ENCODE measurements at places on chromosomes 16 and 17.

DNA sequence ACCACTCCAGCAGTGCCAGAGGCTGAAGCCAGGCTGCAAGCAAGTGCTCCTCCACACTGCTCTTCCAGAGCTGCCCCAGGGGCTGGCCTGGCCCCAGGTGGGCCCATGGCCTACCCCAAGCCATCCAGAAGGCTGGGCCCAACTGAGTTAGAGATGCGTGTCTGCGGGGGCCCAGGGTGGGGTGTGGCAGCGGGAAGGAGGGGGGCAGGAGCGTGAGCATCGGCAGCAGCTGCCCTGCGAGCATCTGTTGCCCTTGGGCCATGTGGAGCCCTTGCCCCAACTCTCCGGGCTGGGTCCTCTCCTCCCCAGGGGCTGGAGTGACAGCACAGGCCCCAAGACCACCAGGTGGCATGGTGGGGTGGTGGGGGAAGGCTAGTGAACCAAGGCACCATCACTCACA is 7.3 kb upstream of the SREBF1 start:
- no peak for DNase-seq

- DNase-seq: peak; percentile 79
Measured at GRCh38 chr17:19753051-19753509, 5.0 kb upstream of the ALDH3A1 start.

DNA sequence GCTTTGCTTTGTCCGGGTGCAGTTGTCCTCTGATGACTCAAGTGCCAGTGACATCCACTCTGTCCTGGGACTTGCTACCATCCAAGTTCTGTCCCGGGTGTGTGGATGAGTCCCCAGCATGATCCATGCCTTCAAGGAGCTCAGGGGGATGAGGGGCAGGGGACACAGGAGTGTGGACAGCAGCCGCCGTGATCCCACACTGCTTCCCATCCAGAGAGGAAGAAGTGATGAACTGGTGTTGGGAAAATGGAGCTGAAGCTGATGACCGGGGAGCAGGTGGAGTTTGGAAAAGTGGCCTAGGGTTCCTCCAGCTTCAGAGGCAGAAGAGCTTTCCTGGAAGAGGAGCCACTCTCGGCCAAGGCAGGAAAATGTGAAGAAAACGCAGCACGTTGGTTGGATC is 249.6 kb upstream of the TNRC6C start:
- DNase-seq: no peak

GRCh38 chr17:4142107-4142900 is 526 bp downstream of the ZZEF1 start:
- no peak for DNase-seq

- no peak for DNase-seq
Measured at GRCh38 chr16:85393674-85394451, 219.3 kb upstream of the GSE1 start.

DNA sequence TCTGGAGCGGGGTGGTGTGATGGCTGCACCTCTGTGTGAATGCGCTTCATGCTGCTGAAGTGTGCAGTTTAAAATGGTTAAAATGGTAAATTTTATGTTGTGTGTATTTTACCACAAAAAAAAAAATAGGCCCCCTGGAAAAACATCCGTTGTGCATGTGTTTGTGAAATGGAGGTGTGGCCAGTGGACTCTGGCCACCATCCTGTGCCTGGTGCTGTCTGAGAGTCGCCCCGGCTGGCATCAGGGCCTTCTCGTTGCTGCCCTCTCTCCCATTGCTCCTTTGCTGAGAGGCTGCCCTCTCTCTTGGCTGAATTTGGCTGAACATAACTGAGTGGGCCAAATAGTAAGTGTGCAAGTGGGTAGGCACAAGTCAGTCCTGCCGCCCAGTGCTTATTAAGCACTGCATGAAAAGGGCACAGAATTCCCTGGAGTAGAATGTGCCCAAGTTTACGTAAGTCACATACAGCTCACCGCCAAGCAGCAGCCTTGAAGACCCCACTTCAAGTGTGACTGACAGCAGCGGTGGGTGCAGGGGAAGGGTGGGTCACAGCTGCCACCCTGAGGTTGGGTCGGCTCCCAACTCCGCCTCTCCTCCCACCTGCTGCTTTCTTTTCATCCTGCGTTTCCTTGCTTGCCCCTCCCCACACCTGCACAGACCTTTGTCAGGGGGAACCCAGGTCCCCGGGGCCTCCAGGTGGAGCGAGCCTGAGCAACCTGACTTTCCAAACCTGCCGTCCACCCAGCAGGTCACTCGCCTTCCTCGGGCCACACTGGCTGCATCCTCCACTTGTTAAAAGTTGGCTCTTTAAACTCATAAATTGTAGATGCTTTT is 46.8 kb downstream of the FOXK2 start:
- peak; percentile 21 for DNase-seq

GRCh38 chr17:80868022-80868609 is 123.5 kb upstream of the CHMP6 start:
- no peak for DNase-seq

- no peak for DNase-seq
Measured at GRCh38 chr16:9072806-9073341, 18.6 kb upstream of the HAPSTR1 start.

- DNase-seq: no peak
Measured at GRCh38 chr17:37064956-37065355, 116.2 kb downstream of the AATF start.

- no peak for DNase-seq
Measured at GRCh38 chr16:66933776-66934137, 445 bp downstream of the CIAO2B start.

DNA sequence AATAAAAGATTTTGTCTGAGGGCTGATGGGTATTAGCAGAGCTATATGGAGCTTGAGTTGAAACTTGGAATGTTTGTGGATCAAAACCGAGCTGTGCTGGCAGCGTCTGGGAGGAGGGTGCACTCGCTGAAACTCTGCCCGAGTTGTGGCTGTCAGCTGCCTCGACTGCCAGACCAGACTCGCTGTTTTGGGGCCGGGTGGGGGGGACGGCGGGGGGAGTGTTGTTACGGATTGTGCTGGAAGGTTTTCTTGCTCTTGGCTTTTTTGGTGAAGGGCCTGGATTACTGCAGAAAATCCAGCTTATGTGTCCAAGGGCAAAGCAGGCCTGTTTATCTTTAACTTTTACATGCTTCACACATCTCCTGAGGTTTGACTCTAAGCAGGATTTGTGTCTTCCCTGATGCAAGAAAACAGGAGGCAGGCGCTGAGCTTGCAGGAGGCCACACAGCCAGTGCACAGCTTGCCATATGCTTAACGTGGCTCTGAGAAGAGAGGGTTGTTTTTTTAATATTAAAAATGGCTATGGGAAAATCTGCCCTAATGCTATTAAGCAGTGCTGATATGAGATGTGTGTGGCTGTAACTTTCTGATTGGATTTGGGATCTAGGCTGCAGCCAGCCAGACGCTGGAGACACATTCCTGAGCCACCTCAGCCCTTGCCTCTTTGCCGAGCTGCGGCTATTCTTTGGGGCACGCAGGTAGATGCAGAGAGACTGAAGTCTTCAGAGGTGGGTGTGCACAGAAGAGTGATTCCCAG is 20.5 kb upstream of the RPTOR start:
- no peak for DNase-seq

- no peak for DNase-seq
Measured at GRCh38 chr16:15788846-15789239, 68.0 kb downstream of the MYH11 start.

DNA sequence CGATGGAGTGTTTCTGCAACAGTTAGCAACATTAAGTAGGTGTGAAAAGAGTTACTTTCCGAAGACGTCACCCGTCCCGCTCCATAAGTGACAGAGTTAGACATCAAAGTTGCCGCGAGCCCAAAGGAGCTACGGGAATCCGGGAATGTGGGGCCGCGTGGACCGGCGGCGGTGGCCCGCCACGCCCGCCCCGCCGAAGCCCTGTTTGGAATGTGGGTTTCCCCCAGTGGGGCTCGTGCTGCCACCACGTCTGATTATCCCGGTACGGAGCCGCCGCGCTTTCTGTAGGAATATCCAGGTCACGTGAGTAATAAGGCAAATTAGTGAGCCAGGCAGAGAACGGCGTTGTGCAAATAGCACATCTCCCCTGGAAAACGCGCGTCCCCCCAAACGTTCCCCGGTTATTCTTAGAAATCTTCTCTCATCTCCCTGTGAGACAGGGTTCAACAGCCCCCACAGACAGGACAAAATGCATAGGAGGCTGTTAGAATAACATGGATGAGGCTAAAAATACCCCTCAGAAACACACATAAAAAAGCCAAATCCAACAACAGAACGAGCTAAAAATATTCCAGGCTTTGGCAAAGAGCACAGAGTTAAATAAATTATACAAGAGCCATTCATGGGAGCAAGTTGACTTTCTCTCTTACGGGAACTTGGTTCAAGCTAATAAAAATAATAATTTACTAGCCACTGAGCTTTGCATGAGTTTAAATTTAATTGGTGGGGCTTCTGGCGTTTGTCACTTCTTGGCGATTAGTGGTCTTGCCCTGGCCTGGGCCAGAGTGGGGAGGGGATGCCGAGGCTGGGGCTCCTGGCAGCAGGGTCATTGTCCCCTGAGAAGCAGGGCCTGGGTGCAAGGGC is 8.6 kb downstream of the BAHCC1 start:
- no peak for DNase-seq

DNA sequence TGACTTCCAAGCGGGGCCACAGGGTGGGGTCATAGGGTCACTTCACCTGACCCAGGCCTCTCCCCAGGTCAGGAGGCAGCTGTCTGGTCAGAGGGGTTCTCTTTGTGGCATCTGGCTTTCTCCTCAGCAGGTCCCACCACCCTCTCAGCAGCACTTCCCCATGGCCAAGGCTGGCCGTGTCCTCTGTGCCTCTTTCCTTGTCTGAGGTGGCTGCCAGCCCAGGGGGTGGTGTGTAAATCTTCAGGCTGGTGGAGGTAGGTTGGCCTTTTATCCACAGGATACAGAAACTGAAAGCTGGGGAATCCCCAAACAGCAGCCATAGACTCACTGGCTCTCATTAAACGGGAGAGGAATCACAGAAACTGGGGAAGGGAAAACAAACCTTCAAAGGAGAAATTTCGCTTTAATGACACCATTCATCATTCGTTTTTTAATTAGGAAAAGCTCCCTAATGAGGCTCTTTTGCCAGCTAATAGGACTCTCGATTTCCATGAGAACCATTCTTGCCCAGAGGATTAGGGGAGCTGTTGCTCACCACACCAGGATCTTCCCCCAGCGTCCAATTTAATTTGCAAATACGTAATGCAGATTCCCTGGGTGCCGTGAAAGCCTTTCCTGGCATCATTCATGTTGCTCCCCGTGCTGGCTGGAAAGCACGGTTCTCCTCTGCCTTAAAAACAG is 18.0 kb downstream of the C17orf75 start:
- no peak for DNase-seq

DNA sequence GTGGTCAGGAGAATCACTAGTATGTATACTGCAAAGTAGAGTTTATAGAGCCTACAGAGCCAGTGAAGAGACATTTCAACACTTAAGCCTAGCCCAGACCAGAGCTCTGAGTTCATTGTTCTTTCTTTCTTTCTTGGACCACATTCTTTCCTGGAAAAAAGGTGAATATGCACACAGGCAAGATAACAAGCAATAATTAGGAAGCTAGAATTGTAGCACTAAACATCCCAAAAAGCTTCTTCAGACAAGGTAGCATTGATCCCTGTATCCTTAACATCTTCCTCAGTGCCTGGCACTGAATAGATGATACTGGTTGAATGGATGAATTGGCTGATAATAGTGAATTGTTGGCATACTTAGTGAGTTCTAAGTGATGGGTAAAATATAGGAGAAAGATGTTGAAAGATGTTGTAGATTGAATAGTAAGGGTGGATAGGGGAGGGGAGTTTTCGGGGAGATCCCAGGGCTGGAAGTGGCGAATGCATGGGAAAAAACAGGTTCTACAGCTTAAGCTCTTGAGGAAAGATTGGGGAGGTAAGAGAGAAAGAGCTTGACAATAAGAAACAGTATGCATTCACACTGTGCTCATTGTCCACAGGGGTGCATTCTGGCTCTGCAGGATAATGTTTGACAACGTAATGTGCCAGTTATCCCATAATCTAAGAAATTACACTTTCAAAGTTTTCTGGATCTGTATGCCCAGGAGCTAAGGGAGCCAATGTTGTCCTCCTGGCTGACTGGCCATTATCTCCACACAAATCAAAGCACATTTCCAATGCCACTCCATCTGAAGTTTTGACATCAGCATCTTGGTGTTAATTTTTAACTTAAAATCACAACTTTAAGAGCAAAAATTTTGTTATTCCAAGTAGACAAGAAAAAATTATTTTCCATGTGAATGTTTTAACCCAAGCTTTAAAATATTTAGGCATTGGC is 35.6 kb downstream of the TUBD1 start:
- no peak for DNase-seq

GRCh38 chr17:47205419-47205963 is 3.7 kb upstream of the MYL4 start:
- no peak for DNase-seq

- DNase-seq: no peak
Measured at GRCh38 chr16:85637808-85638647, 24.9 kb downstream of the GSE1 start.

- DNase-seq: no peak
Measured at GRCh38 chr17:80698297-80698696, 153.7 kb downstream of the RPTOR start.

- DNase-seq: no peak
Measured at GRCh38 chr17:63390090-63390489, 56.0 kb downstream of the CYB561 start.

Measured in hippocampal formation (tissue), 2 donors.